ENCODE measurements at places on chromosomes 3 and 15. TPM values are rescaled to one million over a fixed set of nuclear protein-coding genes. Genes with fewer than 3 reads are reported as not detected.

Gene ATP13A4
- total RNA-seq: not detected

Gene P2RY1
- 1.8 TPM for total RNA-seq

Gene CISH
- 6.2 TPM for total RNA-seq

Gene LRRC31
- not detected for total RNA-seq

Gene GOLGA6D
- total RNA-seq: not detected

Gene GALNT15
- not detected for total RNA-seq

Gene HAPLN3
- total RNA-seq: 5.4 TPM

Gene ABI3BP
- 2.7 TPM for total RNA-seq

Gene RBP2
- not detected for total RNA-seq

Gene GPR176
- total RNA-seq: 49.1 TPM

Gene NR1D2
- total RNA-seq: 19.9 TPM

Gene CLEC3B
- not detected for total RNA-seq

Gene COL6A6
- not detected for total RNA-seq

Gene CELF6
- total RNA-seq: 0.17 TPM

DNA sequence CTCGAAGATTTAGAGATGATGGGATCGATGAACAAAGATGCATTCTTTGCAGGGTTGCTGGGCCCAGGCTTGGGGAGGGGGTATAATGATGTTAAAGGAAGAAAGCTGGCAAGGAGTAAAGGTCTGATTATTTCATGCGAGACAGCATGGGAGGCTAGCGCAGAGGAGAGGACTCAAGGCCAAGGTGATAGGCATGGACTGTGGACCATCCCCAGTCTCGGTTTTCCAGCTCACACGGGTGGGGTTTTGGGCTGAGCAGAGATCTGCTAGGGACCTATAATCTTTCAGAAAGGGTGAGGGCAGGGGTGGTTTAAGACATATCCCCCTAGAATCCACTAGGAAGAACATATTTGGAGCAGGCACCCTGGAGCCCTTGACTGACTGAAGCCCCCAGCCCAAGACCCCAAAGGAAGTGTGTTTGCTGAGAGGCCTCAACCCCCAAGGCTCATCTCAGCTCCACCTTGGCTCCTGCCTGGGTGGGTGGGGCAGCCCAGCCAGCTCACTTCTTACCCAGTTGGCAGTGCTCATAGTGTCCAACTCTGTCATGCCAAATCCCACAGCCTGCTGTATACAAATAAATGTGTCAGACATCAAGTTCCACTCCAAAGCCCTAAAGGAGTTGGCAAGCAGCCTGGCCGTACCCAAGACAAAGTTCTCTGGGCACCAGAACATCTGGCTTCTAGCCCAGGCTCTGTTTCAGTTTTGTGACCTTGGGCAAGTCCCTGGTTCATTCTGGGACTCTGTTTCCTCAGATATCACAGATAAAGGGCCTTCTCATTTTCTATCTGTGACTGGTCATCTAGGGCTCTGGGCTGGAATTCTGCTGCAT lies 17.9 kb downstream of the ACSBG1 start:
- DNase-seq: peak; percentile 35

DNA sequence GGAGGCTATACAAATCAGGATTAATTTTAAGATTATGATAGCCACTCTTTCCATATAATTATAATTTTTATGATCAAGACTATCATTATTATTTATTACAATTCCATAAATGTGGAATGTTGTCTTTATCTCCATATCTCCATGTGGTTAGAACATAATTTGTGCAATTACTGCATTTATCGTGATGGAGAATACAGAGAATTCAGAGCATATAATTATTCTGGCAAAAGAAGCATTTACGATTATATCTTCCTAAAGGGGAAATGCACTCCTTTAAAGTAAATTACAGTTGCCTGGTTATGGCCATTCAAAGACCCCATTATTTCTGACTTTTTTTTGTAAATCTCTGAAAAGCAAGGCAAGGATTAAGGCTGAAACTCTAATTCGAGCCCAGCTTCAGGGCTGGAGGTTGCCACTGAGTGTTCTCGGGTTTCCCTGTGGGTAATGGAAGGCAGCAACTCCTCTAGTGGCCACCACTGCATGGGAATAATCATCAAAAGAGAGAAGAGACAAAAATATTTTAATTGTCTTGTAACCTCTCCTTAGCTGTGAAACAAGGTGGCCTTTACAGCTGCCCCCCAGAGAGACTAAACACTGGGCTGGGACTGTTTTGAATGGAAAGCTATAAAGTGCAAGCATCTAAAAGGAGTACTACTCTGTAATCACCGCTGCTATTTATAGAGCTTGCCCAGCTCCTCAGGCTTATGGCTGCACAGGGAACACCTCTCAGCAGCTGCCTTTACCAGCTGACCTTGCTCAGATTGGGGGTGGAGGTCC lies 59.8 kb upstream of the PRTG start:
- no peak for DNase-seq

GRCh38 chr3:160481856-160482255 lies 32.3 kb upstream of the TRIM59 start:
- no peak for DNase-seq

- DNase-seq: no peak
Measured at GRCh38 chr15:66128116-66128680, 125.4 kb downstream of the MEGF11 start.

DNA sequence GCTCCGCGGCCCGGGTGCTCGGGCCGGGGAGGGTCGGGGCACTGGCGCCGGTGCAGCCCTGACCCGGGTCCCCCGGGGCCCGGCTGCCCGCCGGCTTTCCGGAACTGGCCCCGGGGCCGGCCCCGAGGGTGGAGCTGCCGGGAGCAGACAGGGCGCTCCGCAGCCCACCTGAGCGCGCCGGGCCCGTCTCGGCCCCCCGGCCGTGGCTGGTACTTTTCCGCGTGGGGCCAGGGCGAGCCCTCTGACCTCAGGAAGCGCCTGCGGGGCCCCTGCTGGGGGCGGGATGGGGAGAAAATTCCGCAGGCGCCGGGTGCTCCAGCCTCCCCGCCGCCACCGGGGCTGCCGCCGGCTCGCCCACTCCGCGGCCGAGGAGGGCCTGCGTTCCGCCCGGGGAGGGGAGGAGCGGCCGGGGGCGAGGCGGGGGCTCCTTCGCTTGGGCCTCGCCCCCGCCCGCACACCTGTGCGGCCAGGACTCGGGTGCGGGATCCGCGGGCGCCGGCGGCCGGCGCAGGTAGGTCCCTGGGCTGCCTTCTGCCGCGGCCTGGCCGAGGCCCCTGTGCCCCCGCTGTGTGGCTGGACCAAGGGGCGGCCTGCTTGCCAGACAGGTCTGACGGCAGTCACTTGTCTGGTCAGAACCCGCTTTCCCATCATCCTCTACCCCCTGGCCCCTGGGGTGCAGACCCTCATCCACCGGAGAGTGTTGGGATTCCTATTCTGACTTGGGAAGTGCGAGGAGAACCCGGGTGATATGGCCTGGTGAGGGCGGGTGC lies 3.5 kb downstream of the FURIN start:
- DNase-seq: no peak

DNA sequence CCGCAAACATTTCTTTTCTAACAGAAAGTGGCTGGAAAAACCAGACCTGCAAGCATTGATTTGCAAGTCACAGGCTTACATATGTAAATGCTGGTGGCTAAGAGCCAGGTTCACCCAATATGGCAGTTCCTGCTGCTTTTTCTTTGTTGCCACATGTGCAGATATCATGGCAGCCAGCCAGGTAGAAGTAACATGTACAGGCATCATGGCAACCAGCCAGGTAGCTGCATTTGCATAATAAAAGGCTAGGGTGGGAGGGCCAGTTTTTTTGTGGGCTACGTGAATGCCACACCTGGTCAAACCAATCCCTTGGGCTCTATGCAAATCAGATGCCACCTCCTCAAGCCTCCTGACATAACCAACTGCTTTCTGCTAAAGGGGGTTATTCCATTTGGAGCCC lies 2.8 kb upstream of the SMCO1 start:
- peak; percentile 73 for DNase-seq

GRCh38 chr3:146503461-146504202 lies 34.3 kb upstream of the PLSCR2 start:
- peak; percentile 92 for DNase-seq

DNA sequence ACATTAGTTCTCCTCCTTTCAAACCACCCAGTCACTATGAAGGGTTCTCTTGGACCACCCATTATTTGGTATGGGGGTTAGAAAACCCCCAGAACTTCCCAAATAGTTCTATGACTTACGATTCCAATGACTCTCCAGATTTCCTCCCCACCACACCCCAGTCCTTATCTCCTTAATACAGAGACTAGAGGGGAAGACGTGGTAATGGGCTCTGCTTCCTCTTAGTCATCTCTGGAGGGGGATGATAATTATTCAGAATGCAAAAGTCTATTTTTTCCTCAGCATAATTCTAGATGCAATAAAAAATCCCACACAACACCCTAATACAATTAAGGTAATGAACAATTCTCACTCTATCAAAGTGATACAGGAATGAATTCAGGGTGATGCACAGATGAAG lies 48.9 kb upstream of the CFAP161 start:
- DNase-seq: no peak

GRCh38 chr3:150394606-150395005 lies 13.5 kb upstream of the TSC22D2 start:
- no peak for DNase-seq

DNA sequence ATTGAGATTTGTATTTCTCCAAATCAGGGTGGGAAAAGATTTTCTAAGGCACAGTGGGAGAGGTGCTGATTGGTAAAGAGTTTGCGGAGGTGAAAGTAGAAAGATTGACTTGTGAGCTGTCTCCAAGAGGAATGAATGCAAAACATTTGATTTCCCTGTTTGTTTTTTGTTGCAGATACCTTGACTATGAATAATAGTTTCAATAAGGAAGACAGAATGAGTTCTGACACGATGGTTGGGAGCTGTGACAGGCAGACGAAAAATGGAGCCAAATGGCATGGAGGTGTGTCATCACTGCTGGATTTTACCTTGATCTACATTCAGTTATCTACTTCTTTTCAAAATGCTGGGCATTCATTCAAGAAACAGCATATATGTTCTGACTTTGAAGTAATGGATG lies 145.1 kb downstream of the NFKBIZ start:
- peak; percentile 95 for DNase-seq

DNA sequence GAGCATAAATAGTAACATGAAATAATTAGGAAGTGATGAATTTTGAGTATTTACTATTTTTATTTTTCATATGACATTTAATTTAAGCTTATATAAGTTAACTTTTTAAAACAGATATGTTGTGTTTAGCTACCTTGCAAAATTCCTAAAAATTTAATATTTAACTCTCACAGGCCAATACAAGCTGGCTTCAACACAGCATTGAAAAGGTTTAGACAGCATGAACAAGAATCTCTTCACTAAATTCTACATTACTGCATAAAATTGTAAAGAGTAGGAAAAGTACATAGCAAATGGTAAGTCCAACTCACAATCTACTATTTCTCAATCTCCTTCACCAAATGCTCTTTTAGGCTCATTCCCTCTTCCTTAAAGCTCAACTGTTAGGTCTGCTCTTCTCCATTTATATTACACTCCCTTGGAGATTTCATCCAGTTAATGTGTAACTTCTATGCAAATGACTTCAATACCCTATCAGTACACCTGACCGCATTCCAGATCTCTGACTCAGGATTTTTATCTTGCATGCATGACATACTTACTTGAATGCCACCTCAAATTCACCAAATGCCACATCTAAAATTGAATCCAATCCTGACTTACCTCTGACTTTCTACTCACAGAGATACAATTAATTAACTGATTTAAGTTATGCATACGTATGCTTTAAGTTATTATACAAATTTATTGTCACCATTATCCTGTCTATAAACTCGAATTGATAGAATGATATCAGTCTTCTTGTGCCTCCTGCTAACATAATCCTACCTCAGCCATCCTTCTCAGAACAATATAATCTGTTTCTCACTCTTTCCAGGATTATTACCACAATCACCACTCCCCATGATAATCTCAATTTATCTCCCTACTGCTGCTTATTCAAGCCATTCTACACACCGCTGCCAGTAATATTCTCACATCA lies 127.0 kb downstream of the STAG1 start:
- DNase-seq: peak; percentile 73

GRCh38 chr15:86620641-86621349 lies 541.1 kb downstream of the AGBL1 start:
- DNase-seq: no peak

DNA sequence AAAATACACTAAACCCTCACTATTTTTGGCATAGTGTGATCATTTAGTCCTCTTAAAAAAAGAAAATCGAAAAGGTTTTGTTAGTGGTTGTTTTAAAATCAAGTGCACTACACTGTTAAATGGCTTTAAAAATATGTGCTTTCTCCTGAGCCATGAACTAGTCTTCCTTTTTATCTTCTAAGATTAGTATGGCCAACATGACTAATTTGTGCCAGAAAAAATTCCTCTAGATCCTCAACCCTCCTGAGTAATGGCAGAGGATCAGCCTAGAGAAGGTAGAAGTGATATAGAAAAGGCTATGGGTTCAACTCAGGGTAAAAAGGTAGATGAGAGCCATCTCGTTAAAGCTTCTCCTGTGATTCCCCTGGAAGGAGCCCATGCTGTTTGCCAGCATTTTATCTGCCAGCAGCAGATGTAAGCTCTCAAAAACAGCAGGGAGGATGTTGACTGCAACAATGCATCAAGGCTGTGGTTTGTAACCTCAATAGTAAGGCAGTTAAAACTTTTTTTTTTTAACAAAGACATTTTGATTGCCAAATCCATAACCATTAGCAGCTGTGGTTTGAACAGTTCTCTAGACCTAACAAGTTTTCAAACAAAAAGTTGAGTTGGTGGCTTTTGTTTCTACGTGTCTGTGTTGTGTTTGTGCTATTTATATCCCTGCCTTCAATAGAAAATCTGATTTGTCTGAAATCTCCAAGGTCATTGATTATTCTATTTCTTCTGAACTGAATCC lies 30.2 kb upstream of the ZNF609 start:
- DNase-seq: peak; percentile 61

DNA sequence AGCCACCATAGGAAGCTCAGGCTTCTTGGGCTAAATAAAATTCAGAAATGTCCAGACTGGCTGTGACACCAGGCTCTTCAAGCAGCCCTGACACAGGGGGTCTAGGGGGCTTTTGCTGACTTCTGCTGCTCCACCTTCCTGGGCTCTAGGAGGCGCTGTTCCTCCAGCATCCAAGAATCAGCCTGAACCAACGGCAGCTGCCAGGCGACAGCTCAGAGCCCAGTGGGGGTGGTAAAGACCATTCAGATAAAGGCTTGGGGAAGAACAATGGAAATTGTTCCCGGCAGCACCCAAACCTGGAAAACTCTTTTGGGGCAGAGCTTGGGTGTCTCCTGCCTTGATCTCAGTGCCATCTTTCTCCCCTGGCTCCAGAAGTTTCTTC lies 21.6 kb upstream of the PSTPIP1 start:
- DNase-seq: no peak

- no peak for DNase-seq
Measured at GRCh38 chr3:38541806-38542205, 45.7 kb downstream of the EXOG start.
